DMS53 (cell line): ENCODE measurements at places on chromosomes 7 and 10.
A peak's percentile ranks its signal among the peaks of the same experiment; 100 is the strongest.

- DNase-seq = no peak
Measured at GRCh38 chr7:69430384-69431021, 167.8 kb upstream of the AUTS2 start.

- DNase-seq = no peak
Measured at GRCh38 chr7:48847917-48848316, 76.4 kb upstream of the CDC14C start.

- DNase-seq = no peak
Measured at GRCh38 chr10:99143011-99143410, 92.6 kb downstream of the HPSE2 start.

GRCh38 chr10:49362596-49363260, 33.2 kb downstream of the DRGX start:
- DNase-seq = peak; percentile 71

DNA sequence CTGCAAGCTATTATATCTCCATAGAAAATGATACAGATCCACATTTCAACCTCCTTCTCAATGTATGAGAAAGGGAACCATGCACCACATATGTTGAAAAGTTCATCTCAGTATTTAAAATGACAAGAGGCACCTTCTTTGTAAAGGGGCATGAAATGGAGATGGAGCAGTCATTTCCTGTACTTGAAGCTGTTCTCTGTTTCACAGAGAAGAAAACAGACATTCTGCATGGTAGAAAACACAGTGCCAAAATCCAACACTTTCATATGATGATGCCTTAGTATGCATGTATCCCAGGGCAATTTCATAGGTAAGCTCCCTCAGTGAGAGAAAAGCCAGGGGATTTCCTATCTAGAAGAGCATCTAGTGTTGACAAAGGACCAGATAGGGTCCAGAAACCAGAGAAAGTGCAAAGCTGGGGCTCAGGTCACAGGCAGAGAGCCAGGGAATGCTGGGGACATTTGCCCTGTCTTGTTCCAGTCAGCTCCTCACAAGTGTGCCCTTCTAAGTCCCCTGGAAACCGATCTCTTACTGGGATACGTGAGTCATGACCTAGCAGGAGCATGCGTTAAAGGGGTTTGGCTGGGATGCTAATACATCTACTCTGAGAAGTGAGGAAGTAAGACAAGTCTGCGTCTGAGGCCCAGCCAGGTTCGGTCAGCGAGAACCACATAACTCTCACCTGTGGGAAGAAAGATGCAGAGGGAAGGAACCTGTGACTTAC, 118.7 kb downstream of the ICA1 start:
- DNase-seq = no peak

DNA sequence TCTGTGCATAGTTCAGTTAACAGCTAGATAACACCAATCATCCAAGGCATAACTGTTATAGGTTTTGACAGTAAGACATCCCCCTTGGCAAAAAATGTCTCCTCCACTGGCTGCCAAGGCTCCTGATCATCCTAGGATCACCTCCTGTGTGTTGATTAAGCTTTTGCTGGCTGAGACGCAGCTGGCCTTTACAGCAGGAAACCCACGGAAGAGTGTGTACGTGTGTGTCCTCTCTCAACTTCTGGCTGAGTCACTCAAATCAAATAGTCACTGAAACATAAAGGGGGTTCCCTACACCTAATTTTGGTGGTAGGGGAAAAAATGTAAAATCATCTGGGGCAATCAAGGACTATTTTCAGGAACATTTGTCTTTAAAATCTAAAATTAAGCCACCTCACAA, 208.8 kb downstream of the CTNNA3 start:
- peak; percentile 32 for DNase-seq

DNA sequence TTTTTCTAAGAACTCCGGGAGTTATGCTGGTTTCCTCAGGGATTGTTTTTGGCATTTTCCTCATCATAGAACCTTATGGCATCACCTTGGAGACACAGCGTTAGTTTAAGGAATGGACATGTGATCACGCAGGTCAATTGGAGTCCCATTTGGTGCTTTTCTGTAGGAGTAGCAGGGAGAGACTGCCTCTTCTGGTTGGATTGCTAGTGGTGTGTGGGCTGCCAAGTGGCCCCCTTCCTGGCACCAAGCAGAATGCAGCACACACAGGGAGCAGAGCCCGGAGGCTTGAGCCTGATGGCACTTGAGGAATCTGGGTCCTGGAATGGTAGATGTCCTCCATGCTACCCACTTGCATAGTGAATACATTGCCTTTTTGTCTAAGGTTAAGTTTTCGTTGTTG, 57.9 kb downstream of the SDK1 start:
- DNase-seq = no peak

- peak; percentile 87 for DNase-seq
Measured at GRCh38 chr7:12942609-12943008, 255.2 kb downstream of the ARL4A start.

GRCh38 chr7:12220389-12221046, 9.4 kb downstream of the TMEM106B start:
- peak; percentile 61 for DNase-seq

DNA sequence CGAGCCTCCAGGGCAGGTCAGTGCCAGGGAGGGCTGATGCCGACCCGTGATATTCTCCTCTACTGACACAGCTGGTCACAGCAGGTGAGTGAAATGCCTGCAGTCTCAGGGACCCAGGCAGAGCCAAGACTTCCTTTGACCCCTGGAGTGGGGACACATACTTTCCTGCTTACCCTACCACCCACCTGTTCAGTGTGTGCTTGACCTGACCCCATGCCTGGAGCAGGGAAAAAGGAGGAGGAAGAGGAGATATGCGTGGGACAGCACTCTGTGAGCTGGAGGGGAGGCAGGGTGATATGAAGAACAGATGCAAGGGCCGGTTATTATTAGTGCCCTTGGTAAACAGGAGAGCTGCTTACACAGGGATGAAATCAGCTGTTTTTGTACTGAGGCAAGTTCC, 40.8 kb upstream of the WIPF3 start:
- no peak for DNase-seq

GRCh38 chr10:43253461-43254198, 13.2 kb downstream of the RASGEF1A start:
- DNase-seq = no peak

DNA sequence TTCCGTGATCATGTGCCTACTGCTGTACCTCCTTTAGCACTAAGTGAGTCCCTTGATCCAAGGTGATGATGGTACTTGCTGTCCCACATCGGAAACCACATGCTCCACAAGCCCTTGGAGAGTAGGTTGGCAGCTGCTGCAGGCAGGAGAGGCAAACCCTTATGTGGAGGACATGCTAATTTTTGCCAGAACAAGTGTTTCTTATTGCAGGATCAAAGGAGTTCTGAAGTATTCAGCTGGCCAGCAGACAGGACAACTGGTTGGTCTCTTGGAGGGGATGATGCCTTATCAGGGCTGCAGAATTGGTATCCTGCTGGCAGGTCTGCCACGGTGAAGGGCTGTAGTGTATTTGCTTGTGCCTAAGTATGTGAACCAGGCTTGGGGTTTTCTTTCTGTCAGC, 36.8 kb downstream of the NACAD start:
- DNase-seq = peak; percentile 71

DNA sequence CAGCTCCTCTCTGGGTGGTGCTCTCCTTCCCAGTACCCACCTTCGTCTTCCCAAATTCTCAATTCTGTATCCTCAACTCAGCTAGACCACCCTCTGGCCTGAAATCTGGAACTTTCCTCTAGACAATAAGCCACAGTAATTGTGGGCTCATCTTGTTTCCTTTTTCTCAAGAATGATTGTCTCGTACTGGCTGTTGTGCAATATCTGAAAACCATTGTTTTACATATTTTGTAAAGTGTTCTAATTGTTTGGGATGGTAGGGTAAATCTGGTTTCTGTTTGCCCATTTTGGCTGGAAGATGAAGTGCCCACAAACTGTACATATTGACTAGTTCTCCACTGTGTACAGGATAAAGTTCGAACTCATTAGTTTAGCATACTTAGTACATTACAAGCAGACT, 11.3 kb upstream of the NOBOX start:
- DNase-seq = no peak

- no peak for DNase-seq
Measured at GRCh38 chr10:103803941-103804340, 51.4 kb downstream of the SH3PXD2A start.

DNA sequence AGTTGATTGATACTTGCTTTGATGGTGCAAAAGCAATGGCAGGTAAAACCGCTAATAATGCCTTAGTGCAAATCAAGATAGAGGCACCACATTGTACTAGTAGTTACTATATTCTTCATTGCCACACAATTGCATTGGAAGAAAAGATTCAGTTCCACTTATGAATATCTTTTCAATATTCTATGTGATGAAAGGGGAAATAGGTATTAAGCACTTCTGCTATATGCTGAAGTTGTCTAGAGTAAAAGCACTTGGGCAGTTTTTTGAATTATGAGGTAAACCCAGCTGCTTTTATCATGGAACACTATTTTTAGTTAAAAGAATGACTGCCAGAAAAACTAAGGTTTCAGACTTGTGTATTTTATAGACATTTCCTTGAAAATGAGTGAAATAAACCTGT, 15.5 kb downstream of the ENTPD7 start:
- DNase-seq = no peak

DNA sequence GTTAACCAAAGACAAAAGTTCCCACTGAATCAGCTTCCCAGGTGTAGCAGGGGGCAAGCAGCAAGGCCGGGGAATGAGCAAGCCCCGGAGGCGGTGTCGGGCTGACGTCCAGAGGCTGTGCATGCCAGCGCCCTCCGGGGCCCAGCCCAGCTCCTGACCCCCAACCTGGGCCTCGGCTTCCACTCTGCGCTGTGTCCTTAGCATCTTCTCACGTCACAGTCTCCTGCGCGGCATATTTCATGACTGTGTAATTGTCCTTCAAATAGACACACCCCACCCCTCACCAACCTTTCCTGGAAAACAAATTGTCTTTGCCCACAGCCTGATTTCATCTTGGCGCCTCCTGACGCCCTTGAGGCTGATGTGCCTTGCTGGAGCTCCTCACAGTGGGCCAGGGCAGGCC, 133.5 kb downstream of the RGS10 start:
- no peak for DNase-seq
